GM13977 (cell line): ENCODE measurements at places on chromosomes 1 and 21.

- DNase-seq: no peak
Measured at GRCh38 chr1:247429496-247429895, 13.5 kb downstream of the NLRP3 start.

GRCh38 chr1:97500760-97501159, 420.1 kb downstream of the DPYD start:
- DNase-seq: no peak

DNA sequence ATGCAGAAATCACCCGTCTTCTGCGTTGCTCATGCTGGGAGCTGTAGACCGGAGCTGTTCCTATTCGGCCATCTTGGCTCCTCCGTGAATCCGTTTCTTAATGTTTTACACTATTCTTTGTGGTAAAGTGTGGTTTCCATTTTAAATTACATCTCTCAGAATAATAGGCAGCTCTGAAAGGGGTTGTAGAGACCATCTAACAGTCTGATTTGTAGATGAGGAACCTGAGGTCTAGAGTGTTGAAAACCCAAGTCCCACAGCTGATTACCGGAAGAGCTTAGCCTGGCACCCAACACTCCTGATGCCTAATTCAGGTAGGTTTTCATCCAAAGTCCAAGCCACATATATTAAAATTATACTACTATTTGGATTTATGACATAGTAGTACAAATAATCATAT, 144.0 kb downstream of the LEPR start:
- no peak for DNase-seq

DNA sequence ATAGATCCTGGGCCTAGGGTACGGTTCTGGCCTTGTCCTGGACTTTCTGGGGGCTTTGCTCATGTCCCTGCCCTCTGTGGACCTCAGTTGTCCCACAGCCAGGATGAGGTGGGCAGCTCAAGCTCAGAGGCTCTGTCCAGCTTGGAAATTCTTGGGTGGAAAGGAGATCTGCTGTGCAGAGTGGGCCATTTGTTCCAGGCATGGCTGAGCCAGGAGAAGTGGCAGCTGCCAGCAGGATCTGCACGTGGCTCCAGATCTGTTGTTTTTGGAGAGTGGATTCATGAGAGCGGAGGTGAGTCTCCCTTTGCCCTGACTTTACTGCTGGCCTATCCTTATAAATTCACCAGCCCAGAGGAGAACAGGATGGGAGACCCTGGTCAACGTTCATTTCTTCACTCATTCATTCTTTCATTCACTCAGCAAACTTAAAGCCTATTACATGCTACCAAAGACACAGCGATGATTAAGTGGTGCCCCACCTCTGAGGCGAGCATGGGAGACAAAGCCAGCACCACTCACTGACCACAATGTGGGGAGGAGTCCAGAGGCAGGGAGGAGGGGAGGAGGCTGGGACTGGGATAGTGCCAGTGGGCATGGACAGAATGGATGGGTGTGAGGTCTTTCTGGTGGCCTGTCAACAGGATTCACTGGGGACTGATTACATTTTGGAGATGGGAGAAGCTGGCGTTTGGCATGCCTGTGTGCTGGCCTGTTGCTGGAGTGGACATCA, 205.1 kb downstream of the TRABD2B start:
- no peak for DNase-seq

GRCh38 chr1:178774263-178774662, 49.2 kb downstream of the RALGPS2 start:
- peak; percentile 10 for DNase-seq

DNA sequence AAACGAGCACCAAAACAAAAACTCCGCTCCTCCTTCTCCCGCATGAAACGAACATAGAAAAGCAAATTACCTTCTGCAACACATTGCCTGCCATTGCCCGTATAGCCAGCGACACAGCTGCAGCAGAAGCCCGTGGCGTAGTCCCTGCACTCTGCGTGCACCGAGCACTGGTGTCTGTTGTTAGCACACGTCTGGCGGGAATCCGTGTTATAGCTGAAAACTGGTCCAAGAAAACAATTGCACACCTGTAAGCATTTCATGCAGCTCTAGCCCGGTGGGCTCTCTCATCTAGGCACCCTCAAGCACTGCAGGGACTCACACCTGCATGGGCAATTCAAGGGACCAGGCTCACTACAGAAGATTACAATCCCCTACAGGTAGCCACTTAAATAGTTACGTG, 26.9 kb downstream of the NID1 start:
- no peak for DNase-seq

DNA sequence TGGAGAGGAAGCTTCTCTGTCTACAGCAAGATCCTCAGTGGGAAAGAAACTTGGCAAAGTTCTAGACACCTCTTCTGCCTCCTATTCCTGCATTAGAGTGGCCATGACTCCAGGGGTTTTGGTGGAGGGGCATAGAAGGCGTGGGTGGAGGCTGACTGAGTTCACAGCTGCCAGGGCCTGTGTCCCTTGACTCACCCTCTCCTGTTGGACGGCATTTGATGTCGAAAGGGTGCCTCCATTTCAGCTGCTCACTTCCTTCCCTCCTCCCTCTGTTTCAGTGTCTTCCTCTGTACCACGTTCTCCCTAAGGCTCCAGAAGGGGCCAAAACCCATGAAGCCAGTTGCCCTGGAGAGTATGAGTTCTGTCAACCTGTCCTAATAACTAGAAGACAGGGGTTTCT, 632 bp downstream of the TMEM79 start:
- no peak for DNase-seq

DNA sequence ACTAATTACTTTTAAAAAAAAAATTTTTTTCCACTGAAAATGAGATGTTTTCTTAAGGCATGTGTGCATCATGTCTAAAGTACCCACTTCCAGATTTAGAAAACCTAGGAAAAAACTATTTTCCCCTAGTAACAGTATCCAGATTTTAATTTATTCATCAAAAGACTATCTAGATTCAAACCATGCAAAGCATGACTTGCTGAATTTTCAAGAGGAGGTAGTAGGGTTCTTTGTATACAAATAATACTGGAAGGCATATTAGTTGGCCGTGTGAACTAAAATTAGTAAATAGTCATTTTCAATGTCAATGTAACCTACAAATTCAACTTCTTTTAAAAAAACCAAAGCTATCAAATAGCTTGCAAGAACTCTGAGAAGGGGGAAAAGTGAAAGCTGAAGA, 189.5 kb downstream of the CLEC20A start:
- DNase-seq: no peak

- no peak for DNase-seq
Measured at GRCh38 chr1:154326546-154327465, 1.5 kb downstream of the ATP8B2 start.

DNA sequence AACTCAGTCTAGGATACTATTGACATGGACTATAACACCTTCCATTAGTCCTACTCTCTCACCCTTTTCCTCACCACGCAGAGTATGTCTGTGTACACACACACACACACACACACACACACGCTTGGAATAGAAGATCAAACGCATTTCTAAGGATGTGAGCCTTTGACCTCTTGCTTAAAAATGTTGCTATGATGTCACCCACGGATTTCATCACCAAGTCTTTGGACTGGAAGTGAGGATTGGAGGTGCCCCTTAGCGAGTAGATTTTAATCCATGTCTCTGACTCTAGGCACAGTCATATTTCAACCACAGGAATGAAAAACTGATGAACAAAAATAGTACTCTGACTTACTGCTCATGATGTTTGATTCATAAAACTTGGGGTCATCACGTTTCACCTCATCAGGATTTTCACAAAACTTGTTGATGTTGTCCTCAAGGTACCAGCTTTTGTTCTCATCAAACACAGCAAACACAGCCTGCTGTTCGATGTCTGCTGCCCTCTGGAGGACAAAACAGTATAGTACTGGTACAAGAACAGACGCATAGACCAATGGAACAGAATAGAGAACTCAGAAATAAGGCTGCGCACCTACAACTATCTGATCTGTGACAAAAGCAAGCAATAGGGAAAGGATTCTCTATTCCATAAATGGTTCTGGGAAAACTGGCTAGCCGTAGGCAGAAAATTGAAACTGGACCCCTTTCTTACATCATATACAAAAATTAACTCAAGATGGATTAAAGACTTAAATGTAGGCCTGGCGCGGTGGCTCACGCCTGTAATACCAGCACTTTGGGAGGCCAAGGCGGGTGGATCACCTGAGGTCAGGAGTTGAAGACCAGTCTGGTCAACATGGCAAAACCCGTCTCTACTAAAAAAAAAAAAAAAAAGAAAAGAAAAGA, 39.9 kb downstream of the F5 start:
- DNase-seq: peak; percentile 11

DNA sequence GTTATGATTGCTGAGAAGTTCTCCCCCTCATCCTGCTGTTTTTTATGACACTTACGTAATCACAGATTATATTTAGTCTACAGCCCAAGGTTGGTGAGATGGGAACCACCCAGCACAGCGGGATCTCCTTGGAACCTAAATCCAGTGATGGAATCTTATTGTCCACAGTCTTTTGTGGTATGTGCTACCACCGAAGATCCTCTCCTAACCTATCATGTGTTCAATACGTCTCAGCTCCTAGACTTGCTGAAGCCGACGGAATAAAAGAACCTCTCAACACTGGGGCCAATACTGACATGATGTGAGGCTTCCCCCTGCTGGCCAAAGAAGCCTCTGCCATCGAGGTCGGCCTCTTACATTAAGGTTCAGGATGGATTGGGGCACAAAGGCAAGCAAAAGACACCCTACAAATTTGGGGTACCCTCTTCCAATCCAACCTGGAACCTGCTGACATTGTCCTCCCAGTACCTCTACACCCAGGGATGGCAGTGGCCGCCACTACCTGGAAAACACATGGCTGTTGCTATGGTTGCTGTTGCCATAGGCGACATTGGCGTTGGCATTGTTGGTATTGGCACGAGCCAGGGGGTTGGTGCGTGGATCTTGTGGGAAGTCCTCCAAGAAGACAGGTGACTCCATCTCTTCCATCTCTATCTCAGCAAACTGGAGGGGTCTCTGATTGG, 19.4 kb upstream of the KIF21B start:
- DNase-seq: peak; percentile 80

DNA sequence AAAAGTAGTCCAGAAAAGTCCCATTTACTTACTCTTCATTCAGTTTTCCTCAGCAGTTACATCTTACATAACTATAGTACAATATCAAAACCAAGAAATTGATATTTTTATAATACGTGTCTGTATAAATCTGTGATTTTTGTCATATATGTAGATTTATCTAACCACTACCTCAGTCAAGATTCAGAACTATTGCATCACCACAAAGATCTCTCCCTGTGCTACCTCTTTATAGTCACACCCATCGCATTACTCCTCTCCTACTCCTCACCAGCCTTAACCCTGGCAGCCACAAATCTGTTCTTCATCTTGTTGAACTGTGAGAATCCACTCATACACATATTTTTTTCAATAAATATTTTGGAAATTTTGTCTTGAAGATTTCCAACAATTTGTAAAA, 72.5 kb downstream of the RALGPS2 start:
- DNase-seq: no peak

GRCh38 chr1:173393659-173394000, 83.5 kb upstream of the PRDX6 start:
- DNase-seq: no peak

GRCh38 chr1:229406798-229407197, 27.1 kb downstream of the ACTA1 start:
- DNase-seq: no peak

GRCh38 chr1:6512245-6512907, 20.9 kb upstream of the PLEKHG5 start:
- no peak for DNase-seq

GRCh38 chr1:171753685-171754352, 12.0 kb upstream of the VAMP4 start:
- no peak for DNase-seq
